ENCODE measurements at places on chromosomes 11 and 22.

DNA sequence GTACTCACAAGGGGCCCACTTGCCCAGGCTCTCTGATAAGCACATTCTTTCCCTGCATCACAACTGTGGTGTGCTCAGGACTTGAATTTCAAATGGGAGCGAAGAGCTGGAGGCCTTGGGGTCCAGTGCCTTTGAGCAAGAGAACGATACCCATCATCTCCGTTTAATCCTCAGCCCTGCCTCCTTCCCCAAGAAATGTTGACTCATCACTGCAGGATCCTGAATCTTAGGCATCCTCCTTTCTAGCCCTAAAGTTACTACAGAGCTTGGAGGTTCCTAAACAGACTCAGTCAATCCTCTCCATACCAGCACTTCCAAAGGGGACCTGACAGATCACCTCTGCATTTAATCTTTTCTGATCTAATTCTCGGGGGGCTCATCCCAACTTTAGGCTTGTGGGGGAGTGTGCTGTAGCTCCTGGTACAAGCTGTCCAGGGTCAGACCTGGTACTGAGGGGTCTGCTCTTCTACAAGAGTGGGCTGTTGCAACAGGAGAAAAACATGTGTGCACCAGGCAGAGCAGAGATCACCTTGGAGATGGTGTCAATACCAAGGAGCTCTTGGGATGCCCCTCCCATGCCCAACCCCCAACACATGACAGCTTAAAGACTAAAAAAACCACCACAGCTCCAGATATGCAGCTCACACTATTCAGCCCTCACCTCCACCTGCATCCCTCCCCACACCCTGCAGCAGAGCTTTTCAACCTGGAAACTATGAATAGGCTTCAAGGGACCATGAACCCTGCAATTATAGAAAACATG lies 3.9 kb upstream of the PRG2 start:
- DNase-seq, result no peak

- DNase-seq, result no peak
Observed at GRCh38 chr11:102453302-102453695, 734 bp upstream of the TMEM123 start.

DNA sequence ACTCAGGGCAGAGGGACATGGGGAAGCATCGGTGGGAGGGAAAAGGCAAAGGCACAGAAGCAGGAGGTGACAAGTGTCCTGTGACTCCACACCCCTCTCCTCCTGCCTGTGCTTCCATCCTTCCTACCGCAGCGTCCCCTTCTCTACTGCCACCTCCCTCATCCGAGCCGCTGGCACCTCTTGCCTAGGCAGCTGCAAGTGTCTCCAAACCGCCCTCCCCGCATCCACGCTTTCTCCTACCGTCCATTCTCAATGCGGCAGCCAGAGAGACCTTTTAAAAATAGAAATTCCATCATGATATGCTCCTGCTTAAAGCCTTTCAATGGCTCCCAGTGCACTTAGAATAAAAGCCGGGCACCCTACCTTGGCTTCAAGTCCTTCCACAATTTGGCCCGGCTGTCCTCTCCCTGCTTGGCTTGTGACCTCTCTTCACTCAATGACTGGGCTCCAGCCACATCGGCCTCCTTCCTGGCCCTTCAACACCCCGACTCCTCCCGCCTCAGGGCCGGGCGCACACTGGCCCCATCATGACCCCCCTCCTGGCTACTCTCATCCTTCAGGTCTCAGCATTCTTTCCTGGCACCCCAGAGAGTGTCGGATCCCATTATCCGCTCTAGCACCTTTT lies 16.5 kb downstream of the LRRC10B start:
- no peak for DNase-seq

- no peak for DNase-seq
Observed at GRCh38 chr22:40204321-40205116, 26.8 kb downstream of the TNRC6B start.

DNA sequence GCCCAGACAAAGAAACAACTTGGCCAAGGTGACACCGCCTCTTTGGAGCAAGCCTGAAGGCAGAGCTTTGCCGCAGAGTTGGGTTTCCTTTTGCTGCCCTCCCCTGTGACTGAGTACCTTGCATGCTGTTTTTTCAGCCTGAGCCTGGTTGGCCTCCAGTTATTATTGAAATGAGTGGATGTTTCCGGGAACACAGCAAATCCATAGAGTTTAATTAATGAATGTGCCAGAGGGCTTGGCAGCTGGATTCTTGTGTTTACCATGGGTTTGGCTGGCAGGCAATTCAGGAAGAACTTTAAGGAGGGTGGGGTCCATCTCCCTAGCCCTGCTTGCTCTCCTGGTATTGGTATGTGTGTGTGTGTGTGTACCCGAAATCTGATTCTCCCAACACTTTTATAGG lies 65.6 kb upstream of the CRYBB3 start:
- DNase-seq, result no peak

DNA sequence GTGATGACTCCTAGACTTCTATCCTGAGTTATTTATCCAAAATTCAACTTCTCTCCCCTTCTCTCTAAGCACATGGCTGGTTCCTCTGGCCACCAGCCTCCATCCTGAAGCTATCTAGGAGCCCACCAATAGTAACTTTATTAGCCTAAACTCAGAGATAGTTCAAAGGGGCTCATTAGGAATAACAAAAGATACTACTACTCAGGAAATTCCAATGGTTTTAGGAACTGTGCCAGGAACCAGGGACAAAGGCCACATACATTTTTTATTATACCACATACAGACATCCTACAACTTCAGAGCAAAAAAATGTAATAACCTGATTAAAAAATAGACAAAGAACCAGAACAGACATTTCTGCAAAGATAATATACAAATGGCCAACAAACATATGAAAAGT lies 27.9 kb downstream of the SLC25A17 start:
- DNase-seq, result no peak

DNA sequence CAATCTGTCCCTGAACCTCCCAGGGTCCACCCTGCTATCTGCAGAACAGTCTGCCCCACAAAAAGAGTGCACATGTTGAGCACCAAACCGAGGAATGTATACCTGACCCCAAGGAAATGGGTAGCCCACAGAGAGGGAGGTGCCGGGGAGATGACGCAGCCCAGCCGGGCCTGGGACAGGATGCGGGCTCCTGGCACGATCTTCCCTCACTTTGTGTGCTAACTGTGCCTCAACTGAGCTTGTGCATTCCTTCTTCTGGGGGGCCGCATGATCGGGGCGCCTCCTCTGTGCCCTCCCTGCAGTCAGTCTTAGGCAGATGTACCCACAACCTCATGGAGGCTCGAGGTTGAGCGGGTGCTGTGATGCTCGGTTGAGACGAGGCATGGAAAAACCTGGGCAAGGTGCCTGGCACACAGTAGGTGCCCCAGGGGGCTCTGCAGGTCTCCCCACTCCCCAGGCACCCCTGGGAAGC lies 2.4 kb downstream of the GAS2L1 start:
- peak; percentile 72 for DNase-seq

DNA sequence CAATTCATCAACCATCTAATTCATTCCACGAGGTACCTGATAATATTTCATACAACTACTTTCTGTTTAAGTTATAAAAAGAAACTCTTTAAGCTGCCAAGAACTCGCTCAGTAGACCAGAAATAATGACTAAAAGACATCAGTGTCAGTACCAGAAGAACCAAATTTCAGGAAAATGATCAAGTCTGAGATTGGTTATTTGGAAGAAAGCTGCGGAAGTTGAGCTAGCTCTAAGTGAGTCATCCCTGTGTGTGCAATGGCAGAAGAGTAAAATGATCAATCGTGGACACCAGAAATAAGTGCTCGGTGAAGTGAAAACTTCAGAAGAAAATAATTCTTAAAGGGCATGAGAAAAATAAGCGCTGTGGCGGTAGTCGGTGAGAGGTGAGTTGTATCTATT lies 933.2 kb upstream of the CHORDC1 start:
- DNase-seq, result no peak

DNA sequence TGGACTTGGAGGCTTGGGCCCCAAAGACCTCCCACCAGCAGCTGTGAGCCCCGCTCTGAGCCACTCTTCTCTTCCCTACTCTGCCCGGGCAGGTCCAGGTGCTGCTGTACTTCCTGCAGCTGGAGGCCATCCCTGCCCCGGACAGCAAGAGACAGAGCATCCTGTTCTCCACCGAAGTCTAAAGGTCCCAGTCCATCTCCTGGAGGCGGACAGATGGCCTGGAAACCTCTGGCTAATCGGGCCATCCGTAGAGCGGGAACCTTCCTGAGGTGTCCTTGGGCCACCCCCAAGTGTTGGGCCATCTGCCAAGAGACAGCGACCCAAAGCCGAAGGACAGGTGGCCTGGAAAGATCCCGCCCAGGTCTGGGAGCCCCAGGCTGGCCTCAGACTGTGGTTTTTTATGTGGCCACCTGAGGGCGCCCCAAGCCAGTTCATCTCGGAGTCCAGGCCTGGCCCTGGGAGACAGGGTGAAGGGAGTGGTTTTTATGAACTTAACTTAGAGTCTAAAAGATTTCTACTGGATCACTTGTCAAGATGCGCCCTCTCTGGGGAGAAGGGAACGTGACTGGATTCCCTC lies 135.1 kb downstream of the BCR start:
- peak; percentile 71 for DNase-seq

- no peak for DNase-seq
Observed at GRCh38 chr11:26199331-26200095, 132.4 kb upstream of the ANO3 start.

- no peak for DNase-seq
Observed at GRCh38 chr11:73995731-73996130, 13.1 kb upstream of the UCP2 start.

DNA sequence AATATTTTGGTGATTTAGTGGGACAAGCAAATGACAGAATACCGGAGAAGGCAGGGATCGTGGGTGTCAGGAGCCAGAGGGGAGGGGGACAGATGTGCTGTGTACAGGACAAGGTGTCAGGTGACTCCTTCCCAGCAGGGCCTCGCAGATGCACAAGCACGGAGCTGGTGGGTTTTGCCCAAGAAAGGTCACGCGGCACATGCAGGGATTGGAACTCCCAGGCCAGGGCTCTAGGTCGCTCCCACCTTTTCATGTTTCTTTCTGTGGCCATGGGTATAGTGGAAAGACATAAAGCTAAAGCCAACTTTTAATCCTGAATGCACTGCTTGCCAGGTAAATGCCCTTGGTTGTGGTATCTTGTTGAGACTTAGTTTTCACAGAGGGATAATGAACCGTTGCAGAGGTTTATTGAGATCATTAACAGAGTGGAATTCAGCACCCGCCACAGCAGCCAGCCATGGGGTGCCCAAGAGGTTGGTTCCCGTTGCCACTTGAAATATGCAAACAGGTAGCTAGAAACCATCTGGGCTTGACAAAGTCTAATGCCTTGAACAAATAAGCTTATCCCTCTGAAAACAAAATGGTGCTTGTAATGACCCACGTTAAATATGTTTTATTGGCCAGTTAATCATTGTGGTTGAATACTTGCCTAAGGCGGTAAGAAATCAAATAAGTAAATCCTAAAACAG lies 10.1 kb downstream of the C22orf23 start:
- DNase-seq, result no peak

- DNase-seq, result peak; percentile 57
Observed at GRCh38 chr22:38180841-38181452, 683 bp downstream of the PLA2G6 start.

DNA sequence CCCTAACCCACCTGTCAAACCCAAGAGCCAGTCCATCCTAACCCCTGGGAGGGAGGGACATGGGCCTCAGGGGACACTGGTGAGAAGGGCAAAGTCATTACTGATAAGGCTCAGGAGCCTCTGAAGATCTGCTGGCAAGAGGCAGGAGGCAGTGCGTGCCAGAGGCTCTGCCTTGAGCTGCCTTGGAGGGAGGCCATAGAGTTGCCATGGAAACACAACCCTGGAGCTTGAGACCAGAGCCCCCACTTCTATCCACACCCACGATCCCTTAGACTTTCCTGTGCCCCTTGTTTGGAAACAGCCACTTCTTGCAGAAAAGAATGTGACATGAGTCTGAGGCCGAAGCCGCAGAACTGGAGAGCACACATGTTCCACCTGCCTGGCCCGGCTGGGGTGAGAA lies 89.7 kb upstream of the CSNK2A3 start:
- no peak for DNase-seq

DNA sequence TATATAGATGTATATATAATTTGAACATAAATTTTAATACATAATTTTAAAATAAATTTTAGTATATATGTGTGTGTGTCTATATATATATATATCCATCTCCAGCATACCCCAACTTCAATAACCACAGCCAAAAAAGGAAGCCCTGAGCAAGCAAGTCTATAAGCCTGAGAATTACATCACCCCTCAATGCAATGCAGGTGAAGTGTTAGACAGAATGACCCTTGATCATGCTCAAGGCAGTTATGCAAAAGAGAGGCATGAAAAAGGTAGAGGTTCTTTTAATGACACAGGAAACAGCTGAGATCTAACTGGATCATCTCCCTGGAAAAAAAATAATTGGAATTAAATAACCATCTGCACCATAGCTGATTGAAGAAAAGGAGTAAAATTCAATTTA lies 557.9 kb upstream of the ANO5 start:
- DNase-seq, result no peak

GRCh38 chr11:49221112-49221511 lies 12.7 kb upstream of the FOLH1 start:
- DNase-seq, result no peak

DNA sequence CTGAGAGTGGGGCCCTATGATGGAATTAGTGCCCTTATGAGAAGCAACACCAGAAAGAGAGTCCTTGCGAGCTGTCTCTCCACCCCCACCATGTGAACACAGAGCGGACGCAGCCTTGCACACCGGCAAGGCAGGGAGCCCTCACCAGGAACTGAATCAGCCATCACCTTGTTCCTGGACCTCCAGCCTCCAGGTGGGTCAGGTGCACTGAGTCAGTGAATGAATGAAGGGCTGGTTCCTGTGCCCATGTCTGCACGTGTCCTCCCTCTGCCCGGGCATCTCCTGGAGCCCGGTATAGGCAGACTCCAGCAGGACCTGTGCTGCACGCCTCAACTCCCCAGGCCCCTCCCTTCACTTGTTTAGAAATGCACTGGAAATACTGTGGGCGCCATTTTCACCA lies 54.9 kb downstream of the LINC01488 start:
- DNase-seq, result no peak

DNA sequence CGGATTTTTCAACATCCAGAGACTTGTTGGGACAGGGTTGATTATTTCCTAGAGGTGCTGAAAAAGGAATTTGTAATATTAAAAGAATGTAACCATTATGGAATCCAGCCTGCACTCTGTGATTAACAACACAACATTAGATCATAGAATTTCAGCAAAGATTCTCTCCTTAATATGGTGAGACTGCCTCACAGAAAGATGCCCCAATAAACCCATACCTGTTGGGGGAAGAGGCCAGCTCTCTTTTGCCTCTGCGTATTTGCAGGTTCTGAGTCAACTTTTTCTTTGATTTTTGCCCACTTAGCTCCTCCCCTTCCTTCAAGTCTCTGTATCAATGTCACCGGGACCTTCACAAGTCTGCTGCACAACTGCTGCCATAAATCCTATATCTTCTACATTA lies 12.4 kb upstream of the MTMR3 start:
- DNase-seq, result no peak
